ENCODE measurements at places on chromosomes 2 and 18.

- no peak for DNase-seq
Measured at GRCh38 chr2:186058614-186059013, 320.0 kb downstream of the FSIP2 start.

- no peak for DNase-seq
Measured at GRCh38 chr18:36297417-36298125, at the start of gene FHOD3. Gene FHOD3, plus strand, starts transcription at chr18:36297713. Its CDS starts 123 bp downstream, at chr18:36297836.

- no peak for DNase-seq
Measured at GRCh38 chr18:13124411-13124810, 94.1 kb upstream of the LDLRAD4 start.

DNA sequence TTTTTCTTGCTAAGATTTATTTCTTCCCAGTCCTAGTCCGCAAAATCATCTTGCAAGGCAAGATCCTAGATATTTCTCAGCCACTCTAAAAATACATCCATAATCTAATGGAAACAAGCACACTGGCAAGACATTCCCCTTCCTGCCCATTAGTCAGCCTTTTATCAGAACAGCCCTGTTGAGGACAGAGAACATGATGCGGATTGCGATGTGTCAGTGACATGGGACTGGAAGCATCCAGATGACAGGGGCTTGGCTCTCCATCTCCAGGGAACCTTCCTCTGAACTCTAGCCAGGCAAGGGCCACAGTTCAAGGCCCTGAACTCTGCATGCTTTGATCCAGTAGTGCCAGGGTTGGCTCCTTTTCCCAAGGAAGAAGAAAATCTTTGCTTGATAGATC is 70.0 kb downstream of the VSNL1 start:
- DNase-seq, result no peak

DNA sequence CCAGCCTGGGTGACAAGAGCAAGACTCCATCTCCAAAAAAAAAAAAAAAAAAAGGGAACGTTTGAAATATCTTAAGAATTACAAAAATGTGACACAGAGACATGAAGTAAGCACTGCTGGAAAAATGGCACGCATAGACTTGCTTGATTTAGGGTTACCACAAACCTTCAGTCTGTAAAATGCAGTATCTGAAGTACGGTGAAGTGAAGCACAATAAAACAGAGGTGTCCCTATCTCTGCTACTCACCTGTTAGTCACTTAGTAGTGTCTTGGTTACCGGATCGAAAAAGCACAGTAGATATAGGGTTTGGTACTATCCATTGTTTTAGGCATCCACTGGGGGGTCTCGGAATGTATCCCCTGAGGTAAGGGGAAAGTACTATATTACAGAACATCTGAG is 11.6 kb upstream of the GREB1L start:
- no peak for DNase-seq

DNA sequence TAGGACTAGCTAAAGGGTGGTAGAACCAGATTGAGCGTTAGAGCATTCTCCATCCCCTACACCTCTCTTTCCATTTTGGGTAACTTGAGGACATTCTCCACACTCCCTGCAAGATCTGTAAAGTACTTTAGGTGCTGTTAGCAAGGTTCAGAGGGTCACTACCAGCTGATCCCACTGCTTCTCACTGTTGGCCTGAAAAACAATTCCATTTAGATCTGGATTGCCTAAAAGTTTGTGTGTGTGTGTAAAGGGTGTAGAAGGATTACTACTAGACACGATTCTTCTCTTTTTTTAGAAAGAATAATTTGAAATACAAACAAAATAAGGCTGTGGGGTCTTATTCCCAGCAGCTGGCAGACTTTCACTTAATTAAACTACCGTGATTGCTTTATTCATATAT is 95.1 kb upstream of the TMEM178A start:
- DNase-seq, result no peak

- no peak for DNase-seq
Measured at GRCh38 chr2:239910851-239911640, 114.1 kb downstream of the NDUFA10 start.

DNA sequence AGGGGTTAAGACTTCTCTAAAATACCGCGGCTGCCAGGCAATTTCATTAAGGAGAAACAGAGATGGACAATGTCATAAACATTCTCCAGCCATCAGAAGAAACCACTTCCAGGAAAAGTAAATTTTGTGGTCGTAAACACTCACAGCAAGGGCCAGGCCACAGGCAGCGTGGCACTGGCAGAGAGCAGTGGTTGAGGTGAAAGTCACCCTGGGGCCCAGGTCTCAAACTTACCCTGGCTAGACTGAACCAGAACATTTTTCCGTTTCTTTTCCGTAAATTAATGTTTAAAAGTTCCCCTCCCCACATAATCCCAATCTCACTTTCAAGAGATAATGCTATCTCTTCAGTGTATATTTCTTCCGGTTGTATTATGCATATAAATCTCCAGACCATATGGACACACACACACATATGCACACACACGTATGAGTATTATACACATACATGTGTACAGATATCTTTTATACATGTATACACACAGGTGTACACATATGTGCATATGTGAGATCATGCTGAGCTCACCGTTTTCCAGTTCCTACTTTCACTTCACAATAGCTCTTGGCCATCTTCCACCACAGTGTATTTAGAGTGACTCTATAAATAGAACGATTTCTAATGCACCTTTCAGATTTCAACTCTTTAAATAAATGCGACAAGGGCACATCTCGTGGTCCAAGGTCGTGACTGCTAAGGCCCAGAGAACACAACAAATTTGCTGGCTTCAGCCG is 90.1 kb downstream of the MALT1 start:
- no peak for DNase-seq

- no peak for DNase-seq
Measured at GRCh38 chr2:208280933-208281332, 14.9 kb downstream of the PIKFYVE start.

GRCh38 chr2:179703702-179704101 is 157.7 kb downstream of the ZNF385B start:
- DNase-seq, result no peak

DNA sequence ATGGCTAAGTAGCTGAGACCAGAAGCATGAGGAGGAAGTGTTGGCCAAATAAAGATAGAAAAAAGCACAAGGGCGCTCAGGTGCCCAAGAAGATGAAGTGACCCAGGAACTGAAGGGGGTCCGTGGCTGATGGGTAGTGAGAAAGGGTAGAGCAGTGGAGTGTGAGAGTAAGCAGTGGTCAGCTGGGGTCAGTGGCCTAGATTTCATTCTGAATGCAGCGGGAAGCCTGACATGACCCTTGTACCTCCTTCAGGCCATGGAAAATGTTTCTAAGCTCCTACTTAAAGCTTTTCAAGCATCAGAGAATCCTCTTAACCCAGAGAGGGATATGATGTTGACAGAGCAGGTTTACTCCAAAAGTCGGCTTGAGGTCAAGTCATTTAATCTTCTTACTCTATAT is 89.0 kb upstream of the UNC80 start:
- DNase-seq, result no peak

- no peak for DNase-seq
Measured at GRCh38 chr2:189379287-189379630, 62.0 kb upstream of the WDR75 start.

DNA sequence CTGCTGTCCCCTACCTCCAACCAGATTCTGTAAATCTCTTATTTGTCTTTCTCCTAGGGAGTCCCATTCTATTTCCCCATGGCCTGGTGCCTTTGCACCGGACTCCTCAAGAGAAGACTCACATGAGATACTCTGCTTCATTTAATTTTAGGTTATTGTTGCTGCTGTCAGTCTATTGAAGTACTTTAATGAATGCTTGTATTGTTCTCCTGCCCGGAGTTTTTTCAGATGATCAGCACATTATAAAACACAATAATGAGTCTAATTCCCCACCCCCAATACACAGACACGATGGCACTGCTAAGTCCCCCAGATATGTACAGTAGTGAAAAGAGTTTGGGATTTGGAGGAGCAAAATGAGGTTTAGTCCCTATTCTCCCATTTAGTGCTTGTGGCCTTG is 58.9 kb downstream of the HAUS1 start:
- no peak for DNase-seq

GRCh38 chr2:96895746-96896651 is 26.1 kb upstream of the SEMA4C start:
- no peak for DNase-seq

DNA sequence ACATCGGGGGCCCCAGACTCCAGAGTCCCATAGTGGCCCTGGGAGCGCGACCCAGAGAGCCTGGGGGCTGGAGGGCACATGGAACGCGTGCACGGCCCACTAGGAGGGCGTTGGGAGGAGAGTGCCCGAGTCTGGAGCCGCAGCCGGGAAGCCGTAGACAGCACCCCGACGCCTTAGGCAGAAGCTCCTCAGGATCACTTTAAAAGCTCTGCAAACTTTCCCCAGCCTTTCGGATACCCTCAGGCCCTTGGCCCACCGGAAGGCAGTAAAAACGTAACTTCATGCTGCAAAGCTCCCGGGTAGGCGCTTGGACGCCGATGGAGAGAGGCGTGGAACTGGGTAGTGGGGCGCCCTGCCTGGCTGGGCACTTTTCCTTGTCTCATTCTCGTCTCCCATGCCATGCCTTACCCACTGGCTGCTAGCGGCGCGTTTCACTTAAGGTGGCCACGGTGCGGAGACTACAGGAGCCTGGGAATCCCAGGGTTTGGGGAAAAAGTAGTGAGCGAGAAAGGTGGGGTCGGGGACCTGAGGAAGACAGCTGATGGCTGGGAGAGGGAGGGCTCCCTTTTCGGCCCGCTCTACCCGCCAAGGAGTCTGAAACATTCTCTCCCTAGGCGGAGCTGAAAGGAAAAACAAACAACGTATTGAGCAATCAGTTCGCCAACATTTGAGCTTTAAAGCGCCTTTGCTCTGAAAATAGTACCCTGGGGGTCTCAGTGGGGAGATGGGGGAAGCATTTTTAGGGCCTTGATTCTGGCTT is 141.8 kb downstream of the MEIS1 start:
- no peak for DNase-seq

- DNase-seq, result no peak
Measured at GRCh38 chr2:151459358-151459757, 49.7 kb downstream of the RIF1 start.

DNA sequence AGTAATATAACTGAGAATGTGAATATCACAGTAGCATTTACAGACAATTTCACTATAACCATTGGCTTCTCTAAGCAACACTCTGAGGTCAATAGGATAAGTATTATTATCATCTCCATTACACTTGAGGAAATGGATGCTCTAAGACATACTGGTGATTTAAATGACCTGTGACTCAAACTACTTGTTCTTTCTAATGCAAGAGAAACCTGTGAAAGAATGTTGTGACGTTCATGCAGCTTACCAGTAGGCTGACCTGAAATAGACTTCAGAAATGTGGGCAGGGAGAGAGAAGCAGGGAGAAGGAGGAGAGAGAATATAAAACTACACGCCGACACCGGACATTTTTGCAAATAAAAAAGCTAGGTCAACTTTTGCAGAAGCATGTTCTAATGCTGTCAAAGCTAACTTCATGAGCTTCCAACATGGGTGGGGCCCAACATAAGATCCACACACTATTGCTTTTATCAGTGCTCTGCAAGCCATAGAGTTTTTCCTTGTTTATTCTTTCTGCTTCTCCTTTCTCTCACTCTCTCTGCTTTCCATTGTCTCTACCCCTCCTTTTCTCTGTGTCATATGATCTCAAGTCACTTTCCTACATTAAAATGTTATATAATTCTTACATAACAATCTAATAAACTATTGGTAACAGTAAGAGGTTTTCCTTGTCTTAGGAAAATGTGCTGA is 217.6 kb upstream of the FN1 start:
- DNase-seq, result no peak

DNA sequence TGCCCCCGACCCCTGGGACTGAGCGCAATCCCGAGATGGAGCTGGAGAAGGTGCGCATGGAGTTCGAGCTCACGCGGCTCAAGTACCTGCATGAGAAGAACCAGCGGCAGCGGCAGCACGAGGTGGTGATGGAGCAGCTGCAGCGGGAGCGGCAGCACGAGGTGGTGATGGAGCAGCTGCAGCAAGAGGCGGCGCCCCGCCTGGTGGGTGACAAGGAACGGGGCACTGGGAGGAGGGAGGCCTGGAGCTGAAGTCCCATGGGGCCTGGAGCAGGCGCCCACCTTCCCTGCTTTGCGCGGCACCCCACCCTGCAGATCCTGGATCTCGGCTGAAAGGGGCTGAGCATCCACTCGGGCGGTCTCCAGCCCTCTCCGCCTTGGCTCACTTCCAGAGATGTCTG is 1.2 kb downstream of the TMEM247 start:
- DNase-seq, result no peak

DNA sequence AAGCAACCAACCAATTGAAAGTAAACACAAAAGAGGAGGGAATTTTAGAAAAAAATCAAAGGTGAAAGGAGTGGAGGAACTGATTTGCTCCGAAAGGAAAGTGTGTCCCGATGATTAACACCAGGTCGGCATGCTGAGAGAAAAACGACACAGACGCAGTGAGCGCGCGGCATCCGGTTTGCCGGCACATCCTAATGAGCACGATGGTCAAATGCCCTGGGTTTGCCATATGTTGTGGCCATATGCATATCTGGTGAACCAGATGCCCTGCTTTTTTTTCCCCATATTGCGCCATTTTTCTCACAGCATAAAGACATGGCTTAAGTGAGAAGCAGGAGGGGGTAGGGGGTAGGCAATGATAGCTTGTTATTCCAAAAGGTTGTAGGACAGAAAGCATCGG is 626.7 kb downstream of the BCL11A start:
- no peak for DNase-seq

DNA sequence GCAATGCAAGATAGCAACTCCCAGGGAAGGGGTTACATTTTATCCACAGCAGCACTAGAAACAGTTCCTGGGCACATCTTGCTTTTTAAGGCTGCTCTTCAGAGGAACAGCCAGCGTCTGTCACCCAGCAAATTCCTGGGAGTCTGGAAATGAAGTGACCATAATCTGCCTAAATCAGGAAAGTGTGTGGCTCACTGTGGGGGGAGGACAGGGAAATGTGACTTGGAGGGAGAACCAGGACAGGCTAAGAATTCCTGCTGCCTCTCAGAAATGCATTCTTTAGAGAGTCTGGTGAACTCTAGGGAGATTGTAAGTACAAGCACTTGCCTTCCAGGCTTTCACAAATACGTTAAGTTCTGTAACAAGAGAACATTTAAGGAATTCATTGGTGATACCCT is 364.3 kb upstream of the SPHKAP start:
- no peak for DNase-seq

DNA sequence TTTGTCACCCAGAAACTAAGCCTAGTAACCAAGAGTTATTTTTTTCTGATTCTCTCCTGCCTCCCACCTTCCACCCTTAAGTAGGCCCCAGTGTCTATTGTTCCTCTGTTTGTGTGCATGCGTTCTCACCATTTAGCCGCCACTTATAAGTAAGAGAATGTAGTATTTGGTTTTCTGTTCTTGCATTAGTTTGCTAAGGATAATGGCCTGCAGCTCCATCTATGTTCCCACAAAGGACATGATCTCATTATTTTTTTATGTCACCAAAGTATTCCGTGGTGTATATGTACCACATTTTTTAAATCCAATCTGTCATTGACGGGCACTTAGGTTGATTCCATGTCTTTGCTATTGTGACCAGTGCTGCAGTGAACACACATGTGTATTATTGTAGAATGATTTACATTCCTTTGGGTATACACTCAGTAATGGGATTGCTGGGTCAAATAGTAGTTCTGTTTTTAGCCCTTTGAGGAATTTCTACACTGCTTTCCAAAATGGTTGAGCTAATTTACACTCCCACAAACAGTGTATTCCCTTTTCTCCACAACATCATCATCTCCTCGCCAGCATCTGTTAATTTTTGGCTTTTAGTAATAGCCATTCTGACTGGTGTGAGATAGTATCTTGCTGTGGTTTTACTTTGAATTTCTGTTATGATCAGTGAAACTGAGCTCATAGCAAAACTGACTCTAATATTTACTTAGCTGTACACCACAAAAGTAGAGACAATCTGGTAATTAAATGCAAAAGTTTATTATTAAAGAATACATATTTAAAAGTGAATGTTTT is 660.1 kb upstream of the SLC8A1 start:
- no peak for DNase-seq

Data from T-helper 1 cell (primary cell).